ENCODE measurements at places on chromosomes 4 and X. TPM values are rescaled to one million over a fixed set of nuclear protein-coding genes. Genes with fewer than 3 reads are reported as not detected.

Gene BGN
- 40.6 TPM for total RNA-seq

Gene ASB5
- total RNA-seq = 3.1 TPM

Gene KIAA1210
- total RNA-seq = not detected

Gene NDNF
- total RNA-seq = 9.0 TPM

Gene CSAG3
- not detected for total RNA-seq

Gene MAPK10
- total RNA-seq = 3.2 TPM

Gene BST1
- 3.6 TPM for total RNA-seq

Gene HSD17B10
- total RNA-seq = 102 TPM

Gene CT45A1
- not detected for total RNA-seq

Gene SASH3
- 1.8 TPM for total RNA-seq

Gene TGIF2LX
- total RNA-seq = not detected

Gene KLHL34
- 3.6 TPM for total RNA-seq

Gene ARAP2
- total RNA-seq = 2.7 TPM

Gene TAF9B
- total RNA-seq = 19.1 TPM

DNA sequence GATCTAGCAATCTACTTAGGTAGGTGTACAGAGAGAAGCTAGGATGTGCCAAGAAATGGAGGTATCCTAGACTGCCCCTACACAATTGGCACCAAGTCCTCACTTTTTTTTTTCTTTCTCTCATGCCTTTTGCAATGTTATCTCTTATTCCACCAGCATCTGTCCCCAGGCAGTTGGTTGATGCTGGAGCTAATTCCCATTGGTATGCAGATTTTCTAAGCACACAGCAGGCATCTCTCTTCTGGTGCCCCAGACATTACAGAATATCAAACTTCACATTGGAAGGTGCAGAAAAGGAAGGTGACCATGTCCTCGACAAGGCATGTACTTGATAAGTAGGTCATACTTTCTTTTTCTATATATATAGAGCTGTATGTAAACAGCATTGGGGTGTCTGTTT is 21.6 kb downstream of the LUZP4 start:
- DNase-seq = no peak

- no peak for DNase-seq
Observed at GRCh38 chr4:96293806-96294205, 453.9 kb downstream of the PDHA2 start.

DNA sequence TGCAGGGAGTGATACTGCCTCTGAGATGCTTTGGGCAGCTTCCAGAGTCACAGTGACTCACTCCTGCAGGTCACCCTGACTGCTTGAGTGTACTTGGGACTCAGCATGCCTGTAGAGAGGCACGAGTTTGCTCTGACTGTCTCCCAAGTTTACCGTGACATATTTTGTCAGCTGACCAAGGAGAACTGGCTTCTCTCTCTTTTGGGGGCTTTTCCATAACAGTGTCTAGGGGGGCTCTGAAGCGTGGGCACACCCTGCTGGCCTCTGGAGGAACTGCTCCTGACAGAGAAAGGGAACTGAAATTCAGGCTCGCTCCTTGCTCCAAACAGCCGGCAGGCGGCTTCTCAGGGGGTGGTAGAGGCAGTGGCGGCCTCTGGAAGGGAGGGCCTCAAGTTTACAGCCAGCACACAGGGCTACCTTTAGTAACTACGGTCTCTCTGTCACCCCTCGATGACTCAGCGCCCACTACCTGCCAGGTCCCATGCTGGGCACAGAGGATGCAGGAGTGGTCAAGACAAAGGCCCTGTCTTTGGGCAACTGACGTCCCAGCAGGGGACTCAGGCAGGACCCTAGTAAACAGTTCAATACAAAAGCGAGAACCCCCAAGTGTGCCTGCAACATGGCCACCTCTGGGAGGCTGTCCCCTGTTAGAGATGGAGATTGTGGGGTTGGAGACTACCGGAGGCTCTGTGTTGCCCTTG is 17.8 kb downstream of the ZNF185 start:
- DNase-seq = no peak

DNA sequence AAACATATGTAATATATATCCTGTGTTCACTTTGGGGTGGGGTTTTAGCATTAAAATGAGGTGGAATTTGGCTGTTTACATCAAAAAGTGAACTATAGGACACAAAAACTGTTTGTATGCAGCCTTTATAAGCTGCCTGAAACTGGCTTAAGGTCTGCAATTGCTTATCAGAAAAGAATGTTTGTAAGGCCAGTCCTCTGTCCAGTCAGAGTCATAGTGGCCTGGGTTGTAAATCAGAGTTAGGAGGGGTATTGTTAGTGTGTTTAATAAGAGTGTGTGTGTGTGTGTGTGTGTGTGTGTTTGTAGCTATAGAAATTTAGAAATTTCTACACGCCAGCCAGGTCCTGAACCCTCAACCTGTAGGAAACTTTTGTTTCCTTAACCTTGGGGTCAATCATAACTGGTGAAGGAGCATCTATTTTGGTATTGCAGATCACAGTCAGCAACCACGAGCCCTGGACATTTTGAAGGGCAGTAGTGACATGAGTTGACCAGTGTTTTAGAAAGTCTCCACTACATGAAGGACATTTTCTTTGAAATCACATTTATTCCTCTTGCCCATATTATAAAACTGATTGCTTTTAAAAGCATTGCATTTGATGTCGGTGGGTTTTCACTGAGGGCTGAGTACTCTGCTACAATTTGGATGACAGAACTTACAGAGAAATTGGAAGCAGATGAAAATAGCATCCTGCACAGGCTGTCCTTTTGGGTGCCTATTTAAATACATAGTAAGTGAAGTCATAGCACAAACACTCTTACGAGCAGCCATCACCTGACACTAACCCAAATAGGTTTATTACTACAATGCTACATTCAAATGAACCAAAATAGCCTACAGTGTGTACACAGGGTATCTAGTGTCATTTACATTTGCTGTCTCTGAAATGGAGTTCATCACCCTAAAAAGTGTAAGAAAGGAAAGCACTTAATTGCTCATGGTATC is 11.2 kb upstream of the TMEM154 start:
- DNase-seq = no peak

- DNase-seq = no peak
Observed at GRCh38 chr4:181194096-181194495, 1049.1 kb upstream of the TENM3 start.

DNA sequence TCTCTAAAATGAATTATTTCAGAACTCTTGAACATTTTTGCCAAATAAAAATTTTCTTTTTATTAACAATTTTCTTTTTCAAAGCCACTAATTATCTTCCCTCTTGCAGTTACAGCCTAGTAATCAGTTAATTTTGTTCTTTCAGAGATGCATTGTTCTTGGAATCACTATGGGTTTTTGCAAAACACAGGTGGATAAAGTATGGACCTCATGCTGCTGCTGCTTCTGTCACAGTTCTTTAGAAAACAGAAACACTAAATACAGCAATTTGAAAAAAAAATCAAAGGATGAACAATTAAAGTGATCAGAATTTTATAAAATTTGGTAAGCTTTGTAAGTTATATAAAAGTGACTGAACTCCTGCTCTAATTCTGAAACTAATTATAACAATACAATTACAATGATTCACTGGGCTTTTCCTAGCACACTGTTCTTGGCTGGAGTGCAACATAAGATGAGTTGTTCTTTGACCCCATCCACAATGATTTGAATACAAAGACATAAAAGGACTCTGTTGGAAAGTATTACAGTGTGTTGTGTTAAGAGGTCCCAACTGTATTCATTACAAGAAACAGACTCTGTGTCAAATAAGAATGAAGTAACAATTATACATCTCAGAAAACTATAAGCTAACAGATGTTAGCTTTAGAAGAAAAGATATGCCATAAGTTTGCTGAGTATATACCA is 59.4 kb upstream of the GK2 start:
- no peak for DNase-seq

DNA sequence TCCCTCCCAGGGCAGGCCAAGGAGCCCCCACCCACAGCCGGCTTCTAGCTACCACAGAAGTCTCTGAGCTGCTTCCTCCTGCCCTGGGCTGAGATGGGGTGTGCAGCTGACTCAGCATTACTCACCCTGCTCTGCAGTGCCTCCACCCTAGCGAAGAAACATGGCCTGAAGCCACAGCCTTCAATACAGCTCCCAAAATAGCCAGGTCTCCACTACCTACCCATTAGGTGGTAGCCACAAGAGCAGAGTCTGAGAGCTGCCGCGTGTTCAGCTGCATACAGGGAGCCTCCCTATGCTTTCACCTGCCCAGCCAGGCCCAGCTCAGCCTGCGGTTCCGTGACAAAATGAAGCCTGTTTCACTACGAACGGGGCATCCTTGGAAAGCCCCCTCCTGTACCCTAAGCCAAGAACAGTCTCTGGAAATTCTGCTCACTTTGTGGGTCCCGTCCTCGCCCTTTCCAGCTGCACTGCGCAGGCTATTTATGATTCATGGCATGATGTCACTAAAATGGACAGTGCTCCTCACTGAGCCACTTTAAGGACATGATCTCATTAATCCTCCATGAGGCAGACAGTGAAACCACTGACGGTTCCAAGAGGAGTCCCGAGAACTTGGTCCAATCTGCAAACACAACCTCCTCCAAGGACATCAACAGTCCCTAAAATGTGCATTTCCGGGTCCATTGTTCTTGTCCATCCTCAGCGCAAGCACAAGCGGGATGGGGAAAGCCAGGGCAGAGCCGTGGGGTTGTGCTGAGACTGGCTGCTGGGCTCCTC is 20.2 kb downstream of the WDR1 start:
- peak; percentile 67 for DNase-seq

DNA sequence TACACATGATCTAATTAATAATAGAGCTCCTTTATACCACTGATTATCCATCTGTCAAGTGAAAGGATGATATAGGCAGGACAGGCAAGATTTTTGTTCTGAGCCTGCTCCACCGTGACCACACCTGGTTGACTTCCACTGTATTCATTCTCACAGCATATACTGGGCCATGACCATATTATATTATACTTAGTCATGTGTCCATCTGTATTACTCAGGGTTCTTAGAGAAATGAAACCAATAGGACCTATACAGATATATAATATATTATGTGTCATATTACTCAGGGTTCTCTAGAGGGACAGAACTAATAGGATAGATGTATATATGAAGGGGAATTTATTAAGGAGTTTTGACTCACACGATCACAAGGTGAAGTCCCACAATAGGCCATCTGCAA is 675.1 kb downstream of the GRXCR1 start:
- DNase-seq = no peak

- no peak for DNase-seq
Observed at GRCh38 chr4:103449296-103450023, 251.3 kb upstream of the CENPE start.

DNA sequence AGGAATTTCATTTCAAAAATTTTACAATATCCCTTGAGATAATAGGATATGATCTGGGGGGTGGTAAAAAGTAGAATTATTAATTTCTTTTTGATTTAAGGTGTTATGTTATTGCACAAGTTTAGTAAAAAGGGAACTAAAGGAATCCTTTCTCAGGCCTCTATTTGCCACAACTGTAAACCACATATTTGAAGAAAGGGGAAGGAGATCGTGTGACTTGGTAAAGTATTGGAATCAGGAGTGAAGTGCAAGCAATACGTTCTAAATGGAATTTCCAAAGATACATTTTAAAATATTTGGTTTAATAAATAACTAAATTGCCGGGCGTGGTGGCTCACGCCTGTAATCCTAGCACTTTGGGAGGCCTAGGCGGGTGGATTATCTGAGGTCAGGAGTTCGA is 35.3 kb upstream of the SCRG1 start:
- no peak for DNase-seq

DNA sequence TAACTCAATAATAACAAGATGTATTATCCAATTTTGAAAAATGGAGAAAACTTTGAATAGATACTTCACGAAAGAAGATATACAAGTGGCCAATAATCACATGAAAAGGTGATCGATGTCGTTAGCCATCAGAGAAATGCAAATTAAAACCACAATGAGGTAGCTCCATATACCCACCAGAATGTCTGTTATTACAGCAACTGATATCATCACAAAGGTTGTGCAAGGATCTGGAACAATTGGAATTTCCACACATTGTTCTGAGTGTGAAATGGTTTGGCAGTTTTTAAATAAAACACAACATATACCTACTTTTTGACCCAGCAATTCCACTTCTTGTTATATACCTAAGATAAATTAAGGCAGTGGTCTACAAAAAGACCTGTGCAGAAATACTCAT is 71.7 kb downstream of the IRS4 start:
- no peak for DNase-seq

- DNase-seq = no peak
Observed at GRCh38 chr4:109947457-109947856, 34.8 kb downstream of the EGF start.

- peak; percentile 35 for DNase-seq
Observed at GRCh38 chr4:86452422-86452891, 92.6 kb upstream of the MAPK10 start.

DNA sequence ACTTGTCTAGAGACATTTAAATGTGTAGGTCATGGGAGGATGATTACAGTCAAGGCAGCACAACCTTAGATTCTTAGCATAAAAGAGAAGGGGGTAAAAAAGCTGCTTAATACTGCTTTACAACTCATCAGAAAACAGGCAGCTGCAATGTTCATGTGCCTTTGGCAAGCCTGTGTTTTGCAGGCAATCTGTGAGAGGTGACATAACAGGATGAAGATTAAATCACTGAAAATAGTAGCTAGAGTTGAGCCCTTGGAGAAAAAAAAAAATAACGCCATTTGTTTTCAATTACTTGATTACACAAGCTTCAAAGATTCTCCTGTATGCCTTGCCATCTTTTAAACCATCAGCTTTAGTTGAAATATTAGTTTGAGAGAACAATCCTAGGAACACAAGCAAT is 847.6 kb upstream of the LCORL start:
- DNase-seq = no peak

DNA sequence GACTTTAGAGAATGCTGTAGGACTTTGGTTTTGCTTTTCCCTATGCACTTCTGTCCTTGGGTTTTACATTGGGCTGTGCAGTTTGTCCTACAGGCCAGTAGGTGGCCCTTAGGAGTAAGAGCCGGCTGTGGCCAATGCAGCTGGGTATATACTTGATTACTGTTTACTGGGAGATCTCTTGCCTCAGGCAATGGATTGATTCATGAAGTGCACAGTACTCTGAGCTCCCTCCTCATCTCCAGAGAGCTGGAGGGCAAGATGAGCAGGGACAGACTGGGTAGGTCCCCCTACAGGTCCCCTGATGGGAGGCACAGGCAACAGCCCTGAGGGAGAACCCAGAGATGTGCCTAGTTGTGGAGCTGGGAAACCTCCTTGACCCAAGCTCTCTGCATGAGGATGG is 103.8 kb upstream of the QRFPR start:
- peak; percentile 34 for DNase-seq

GRCh38 chr4:48324281-48324680 is 17.0 kb upstream of the SLAIN2 start:
- DNase-seq = no peak

DNA sequence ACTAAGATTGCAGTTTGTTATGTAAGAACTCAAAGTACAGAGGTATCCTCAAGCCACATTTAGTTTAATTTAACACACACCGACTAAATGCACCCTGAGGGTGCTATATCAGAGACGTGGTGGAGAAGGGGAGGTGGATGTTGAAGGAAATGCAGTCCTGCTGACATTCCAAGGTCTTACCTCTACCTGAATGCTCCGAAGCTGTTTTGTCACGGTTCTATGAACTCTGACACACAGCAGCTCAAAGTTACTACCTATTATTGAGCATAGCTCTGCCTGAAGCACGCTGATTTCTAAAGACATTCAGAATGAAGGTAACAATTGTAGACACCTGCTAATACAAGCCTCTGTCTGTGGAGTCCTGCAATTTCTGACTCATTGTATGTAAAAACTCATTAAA is 6.7 kb downstream of the CC2D2A start:
- no peak for DNase-seq

- no peak for DNase-seq
Observed at GRCh38 chrX:11967986-11968869, 170.0 kb upstream of the FRMPD4 start.

GRCh38 chr4:834368-835147 is 8.6 kb upstream of the CPLX1 start:
- DNase-seq = no peak

- DNase-seq = no peak
Observed at GRCh38 chr4:42398171-42398870, 1.0 kb downstream of the SHISA3 start.
